GM04504 (cell line): ENCODE measurements at places on chromosomes 4 and X.

DNA sequence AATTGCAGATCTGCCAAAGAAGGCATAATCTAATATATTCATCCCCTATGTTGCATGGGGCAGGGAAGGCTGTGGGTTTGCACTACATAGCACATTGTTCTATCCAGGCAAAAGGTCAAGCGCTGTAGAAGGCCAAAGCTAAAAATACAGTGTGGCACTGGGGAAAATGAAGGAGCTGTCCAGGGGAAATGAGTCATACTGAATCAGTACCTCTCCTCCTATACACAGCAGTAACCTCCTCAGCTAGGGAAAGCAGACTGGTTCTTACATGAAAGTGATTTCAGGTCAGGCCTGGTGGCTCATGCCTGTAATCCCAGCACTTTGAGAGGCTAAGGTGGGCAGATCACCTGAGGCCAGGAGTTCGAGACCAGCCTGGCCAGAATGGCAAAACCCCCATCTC is 31.0 kb upstream of the SLC25A4 start:
- DNase-seq: peak; percentile 76

DNA sequence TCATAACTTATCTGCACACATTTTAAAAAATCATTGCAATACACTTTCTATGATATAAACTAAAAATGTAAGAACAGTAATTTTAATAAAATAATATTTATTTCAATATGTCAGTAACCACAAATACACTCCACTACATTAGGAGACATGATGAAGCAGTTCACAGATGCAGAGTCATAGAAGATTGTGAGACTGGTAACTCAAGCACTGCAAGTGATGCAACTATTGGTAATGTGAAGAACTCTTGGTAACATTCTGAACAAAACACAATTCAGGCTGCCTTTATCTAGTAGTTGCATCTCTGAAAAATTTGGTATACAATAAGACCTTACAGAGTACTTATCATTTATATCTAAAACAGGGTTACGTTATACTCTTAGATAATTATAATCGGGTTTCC is 52.6 kb upstream of the LRAT start:
- DNase-seq: no peak

- peak; percentile 25 for DNase-seq
These were observed 261.9 kb downstream of the CBLL2 start for GRCh38 chrX:22534643-22535042.

DNA sequence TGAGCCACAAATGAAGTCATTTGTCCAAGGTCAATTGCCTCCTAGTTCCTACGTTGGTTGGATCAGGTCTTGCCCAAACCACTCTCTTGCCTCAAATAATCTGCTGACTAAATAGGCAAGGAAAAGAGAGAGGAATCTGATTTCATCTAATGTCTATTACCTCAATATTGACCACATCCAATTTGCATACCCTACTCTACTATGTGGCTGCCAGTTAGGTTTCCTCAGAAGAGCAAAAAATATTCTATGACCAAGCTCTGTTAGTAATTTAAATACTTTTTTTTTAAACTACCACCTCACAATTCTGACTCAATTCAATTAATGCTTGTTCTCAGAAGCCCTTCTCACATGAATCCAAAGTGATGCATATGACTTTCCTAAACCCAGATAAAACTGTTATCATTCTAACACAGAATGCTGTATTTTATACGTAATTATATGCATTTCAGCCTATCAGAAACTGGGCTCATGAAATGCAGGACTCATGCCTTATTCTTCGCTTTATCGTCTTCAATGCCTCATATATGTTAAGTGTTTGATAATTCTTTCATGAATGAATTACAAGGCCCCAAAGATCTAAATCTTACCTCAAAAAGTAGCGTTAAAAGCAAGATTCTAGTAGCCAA is 98.6 kb downstream of the HUWE1 start:
- no peak for DNase-seq

- DNase-seq: no peak
These were observed 41.6 kb upstream of the HMGB3 start for GRCh38 chrX:150941580-150941979.

- DNase-seq: no peak
These were observed 47.6 kb downstream of the RPS3A start for GRCh38 chr4:151147000-151147399.

DNA sequence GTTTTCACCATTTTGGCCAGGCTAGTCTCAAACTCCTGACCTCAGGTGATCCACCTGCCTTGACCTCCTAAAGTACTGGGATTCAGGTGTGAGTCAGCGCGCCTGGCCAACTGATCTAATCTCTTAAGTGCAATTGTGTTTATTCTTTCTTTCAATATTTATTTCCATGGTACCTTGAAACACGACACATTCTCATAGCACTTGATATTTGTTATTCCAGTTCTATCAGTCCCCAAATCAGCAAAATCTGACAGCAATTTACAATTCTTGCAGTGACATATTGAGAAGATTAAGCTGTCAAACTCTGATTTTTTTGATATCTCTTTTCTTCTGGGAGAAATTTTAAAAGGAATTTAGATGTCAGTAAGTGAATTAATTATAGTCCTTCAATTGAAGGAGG is 218.1 kb upstream of the FAT4 start:
- DNase-seq: no peak

DNA sequence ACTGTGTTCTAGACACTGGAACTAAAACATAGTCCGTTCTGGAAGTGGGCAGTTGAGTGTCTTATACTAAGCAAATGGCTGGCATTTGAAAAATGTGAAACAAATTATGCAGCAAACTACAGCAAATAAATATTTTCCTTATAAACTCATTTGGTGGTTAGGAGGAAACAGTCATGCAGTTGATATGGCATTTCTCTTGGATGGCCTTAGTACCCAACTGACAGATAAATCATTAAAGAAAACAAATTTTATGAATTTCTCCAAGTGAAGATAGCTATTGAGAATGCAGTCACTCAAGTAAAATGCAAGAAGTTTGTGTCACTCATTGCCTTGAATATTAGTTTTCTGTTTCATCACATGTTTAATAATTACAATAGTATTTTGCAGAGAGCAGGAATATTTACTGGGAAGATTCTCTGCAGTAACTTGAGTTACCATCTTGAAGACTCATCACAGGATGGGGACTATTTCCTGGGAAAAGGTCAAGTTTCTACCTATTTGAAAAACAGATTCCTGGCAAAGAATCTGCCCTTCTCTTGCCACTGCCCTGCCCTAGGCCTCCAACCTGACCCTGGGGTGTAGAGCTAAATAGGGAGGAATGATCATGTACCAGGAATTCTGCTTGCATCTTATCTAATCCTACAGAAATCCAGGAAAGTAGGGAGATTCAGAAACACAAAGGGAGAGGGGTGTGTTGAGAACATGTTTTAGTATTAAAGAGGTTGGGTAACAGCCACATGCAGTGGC is 105.9 kb downstream of the SH3RF1 start:
- peak; percentile 68 for DNase-seq

- peak; percentile 66 for DNase-seq
These were observed 12.9 kb downstream of the LETM1 start for GRCh38 chr4:1842993-1843448.

DNA sequence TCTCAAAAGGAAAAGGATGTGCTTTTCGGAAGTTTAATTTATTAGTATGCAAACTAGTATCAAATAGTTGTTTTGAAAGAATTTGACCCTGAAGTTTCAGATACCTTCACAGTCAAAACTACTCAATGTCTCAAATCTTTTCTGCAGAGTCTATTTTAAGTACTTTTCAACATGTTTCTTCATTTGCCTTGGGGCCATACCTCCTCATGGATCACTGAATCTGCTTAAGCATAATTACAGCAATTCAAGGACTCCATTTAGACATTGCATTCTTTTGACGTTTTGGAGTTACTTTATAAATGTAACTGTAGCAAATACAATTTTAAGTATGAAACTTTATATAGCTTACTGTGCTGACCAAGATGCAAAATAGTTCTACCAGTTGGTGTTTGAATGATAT is 25.5 kb downstream of the PALLD start:
- no peak for DNase-seq

GRCh38 chrX:40244980-40245379 is 147.2 kb upstream of the BCOR start:
- DNase-seq: no peak

GRCh38 chrX:30654989-30655607 is 1.9 kb downstream of the GK start:
- no peak for DNase-seq

DNA sequence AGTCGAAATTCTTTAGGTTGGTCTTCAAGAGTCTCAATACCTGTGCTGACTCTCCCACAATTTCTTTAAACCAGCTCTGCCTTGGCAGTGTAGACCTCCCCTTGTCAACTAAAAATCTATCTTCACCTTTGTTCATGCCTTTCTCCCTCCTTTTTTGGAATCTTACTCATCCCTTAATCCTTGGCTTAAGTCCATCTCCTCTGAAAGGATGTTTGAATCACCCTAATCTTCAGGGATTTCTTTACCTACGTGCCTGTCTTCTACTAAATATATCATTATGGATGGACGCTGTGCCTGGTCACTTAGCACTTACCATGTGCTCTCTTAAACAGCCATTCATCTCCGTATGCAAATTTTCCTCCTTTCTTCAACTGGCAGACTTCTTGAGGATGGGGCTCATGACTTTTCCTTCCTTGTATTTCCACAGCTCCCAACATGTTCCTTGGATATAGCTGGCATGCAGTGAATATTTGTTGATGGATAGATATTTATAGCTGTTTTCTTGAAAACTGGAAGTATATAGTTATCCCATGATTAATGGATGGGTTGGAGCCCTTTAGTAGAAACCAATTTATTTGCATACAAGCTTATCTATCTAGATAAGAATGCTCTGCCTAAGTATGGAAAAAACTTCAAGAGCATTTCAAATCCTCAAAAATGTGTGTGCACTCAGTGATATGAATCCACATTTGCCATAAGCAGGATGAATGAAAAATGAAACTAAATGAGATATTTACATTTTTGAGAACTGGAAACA is 166.6 kb downstream of the SPRY1 start:
- no peak for DNase-seq
